Stimulated activated naive CD8-positive, alpha-beta T cell treated with anti-CD3 and anti-CD28 coated beads, Interleukin-15, amount 100 ng/mL, for 72 hours (primary cell): ENCODE measurements at places on chromosomes 7 and 10.

GRCh38 chr7:2884161-2884560, 40.1 kb upstream of the GNA12 start:
- no peak for DNase-seq

- DNase-seq: no peak
Observed at GRCh38 chr10:27564398-27564797, 60.3 kb downstream of the RAB18 start.

- no peak for DNase-seq
Observed at GRCh38 chr7:144606261-144606660, 202.8 kb upstream of the NOBOX start.

DNA sequence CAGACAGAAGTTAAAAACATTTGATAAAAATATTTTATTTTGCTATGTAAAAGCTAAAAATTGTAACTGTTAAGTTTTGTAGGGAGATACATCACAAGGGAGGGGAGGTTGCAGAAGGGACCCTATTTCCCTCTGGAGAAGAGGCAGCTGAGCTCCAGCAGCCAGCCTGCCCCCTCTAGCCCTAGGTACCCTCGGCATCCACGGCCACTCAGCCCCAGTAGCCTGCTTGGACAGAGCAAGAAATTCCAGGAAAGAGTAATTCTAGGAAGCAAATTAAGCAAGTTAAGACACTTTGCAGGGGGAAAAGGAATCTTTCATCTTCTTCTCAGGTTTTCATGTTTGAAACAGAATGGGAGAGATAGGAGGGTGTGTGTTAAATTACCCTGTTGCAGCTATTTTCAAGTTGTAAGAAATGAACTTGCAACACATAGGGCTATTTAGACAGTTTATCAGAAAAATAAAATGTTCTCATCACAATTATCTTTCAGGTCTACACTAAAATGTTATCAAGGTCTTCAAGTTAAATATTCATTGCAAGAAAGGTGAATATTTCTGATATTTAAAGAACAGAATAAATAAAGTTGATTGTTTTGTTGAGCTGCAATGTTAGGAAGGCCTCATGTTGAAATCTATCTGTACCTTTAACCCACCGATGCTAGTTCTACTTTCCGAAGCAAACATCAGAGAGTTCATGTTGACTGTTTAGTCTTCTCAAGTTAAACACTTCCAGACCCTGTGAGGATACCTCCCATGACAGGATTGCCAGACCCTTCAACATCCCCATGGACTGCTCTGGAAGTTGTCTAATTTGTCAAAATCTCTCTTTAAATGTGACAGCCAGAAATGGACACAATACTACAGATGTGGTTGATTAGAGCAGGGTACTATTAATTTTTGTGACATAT, 5.5 kb downstream of the SGCE start:
- no peak for DNase-seq

- DNase-seq: no peak
Observed at GRCh38 chr10:118802126-118802793, 47.5 kb upstream of the CACUL1 start.

DNA sequence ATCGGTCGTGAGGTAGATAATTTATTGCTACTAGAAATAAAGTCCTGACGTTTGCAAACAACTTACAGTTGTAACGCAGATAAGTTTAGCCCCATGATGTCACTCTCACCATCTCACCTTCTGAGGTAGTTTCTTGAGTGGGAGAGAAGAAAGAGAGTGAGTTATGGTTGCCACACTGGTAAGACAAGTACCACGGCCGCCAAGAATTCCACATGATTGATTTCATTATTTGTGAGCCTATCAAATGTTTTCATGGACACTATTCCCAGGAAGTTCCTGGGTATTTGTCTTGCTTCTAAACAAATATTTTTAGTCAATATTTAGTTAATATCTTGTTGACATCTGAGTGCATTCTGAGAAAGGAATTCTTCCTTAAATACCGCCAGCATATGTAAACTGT, 339.4 kb upstream of the KIAA1217 start:
- no peak for DNase-seq

DNA sequence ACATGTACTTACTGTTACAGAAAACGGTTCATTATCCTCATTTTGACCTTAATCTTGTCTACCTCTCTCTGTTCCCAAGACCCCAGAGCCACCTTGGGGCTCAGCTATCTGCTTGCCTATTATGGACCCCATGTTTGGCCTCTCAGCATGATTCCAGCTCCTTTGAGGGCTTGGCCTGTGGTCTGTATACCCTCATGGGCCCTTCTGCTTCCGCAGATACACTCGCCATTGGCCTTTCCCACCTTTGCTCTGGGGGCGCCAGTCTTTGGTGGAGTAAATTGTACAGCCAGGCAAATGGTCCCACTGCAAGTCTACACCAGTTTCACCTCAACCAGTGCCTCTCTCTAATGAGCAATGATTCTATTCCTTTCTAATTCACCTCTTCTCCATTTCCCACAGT, 109.2 kb upstream of the ZNF746 start:
- DNase-seq: no peak

DNA sequence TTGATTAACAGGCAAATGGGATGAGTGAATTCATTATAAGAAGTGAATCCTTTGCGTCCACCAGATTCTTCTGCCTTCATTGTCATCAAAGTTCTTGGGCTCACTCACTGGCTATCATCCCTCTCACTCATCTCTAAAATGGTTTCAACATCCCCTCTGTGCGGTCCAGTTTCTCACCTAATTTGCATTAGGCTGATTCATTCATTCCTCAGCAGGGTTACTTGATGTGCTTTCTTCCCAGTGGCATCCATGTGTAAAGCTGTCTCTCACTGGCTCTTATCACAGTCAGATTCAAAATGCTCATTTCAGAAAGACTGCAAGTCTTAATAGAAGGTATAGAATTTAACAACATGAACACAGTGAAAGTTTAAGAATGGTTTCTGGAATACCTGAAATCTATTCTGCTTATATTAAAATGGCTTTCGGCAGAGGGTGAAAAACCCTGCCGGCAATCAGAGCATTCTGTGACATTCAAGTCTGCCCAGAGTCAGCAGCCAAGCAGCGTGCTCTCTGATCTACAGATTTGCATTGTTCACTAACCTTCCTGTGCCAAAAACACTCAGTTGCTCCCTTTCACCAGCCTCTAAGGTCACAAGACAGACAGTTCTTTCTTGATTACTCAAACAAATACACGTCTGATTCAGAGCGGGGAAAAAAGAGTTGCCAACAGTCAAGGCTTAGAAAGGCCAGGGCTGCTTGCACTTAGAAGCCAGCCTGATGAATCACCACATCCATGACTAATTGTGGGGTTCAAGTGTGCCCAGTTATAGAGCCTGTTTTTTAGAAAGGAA, 106.7 kb downstream of the TES start:
- no peak for DNase-seq

DNA sequence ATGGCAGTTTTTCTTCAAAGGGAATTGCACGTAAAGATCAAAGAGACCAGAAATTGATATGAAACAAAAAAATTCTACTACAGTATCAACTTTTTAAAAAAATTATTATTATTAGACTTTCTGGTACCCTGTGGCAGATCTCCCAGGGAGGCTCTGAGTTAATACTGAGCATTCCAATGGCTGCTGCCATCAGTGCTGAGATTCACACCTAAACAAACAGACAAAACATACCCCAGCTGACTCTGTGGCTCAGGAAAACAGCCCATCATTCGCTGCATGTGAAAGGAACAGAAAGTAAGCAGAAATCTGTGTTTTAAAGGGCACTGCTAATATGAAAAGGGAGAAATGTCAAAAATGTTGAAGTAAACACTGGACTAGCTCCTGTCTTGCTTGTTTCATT, 118.4 kb downstream of the GRM3 start:
- no peak for DNase-seq

- no peak for DNase-seq
Observed at GRCh38 chr7:67438198-67438882, 441.7 kb downstream of the TYW1 start.
